ENCODE measurements at places on chromosomes 16 and 17. TPM values are rescaled to one million over a fixed set of nuclear protein-coding genes. Genes with fewer than 3 reads are reported as not detected.

- no peak for DNase-seq
Measured at GRCh38 chr17:38751144-38751807, 1.3 kb upstream of the PSMB3 start.

DNA sequence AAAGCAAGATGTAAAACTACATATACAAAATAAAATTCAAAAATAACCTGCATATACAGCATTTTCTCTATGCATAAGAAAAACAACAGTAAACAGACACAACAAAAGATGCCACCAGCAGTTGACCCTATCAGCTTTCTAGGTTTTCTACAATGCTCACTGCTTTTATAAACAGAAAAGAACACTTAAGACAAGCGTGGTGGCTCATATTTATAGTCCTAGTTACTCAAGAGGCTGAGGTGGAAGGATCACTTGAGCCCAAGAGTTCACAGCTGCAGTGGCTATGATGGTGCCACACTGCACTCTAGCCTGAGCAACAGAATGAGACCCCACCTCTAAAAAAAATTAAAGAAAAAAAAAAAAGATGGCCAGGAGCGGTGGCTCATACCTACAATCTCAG, 46.5 kb upstream of the ATP2A3 start:
- no peak for DNase-seq

- DNase-seq: no peak
Measured at GRCh38 chr17:37386462-37386861, 10.7 kb downstream of the C17orf78 start.

GRCh38 chr16:72410492-72410891, 238.5 kb upstream of the PMFBP1 start:
- DNase-seq: no peak

DNA sequence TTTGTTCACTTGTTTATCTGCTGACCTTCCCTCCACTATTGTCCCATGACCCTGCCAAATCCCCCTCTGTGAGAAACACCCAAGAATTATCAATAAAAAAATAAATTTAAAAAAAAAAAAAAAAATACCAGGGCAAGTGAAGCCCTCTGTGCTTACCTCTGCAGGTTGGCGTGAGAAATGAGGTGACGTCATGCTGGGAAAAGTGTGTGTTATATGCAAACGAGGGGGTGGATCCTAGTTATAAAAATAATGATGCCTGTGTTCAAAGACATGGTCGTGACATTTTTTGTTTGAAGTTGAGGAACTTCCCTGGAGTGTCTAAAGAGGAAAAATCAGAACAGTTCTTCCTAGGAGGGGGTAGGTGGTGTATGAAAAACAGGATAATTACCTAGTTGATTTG, 20.2 kb downstream of the TMC7 start:
- no peak for DNase-seq

- no peak for DNase-seq
Measured at GRCh38 chr17:1474402-1475189, 17.9 kb downstream of the MYO1C start.

GRCh38 chr17:1730326-1731193, 6.1 kb downstream of the WDR81 start:
- peak; percentile 87 for DNase-seq

DNA sequence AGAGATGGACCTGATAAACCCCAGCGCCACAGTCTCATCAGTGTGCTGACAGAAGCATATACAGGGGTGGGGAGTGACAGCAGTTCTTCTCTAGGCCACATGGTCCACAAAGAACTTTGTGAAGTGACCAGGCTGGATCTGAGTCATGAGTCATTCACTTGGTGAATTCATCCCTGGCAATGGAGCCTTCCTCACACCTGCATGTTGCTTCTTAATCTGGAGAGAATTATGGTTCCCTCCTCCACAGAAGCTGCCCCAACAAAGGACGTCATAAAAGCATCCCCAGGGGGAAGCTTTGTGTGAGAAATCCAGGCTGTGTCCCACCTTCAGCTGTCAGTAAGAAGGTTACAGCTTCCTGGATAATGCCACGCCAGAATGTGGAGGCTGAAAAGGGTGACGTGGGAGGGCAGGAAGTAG, 215.6 kb upstream of the MAF start:
- no peak for DNase-seq

Gene G6PC1
- total RNA-seq: not detected

DNA sequence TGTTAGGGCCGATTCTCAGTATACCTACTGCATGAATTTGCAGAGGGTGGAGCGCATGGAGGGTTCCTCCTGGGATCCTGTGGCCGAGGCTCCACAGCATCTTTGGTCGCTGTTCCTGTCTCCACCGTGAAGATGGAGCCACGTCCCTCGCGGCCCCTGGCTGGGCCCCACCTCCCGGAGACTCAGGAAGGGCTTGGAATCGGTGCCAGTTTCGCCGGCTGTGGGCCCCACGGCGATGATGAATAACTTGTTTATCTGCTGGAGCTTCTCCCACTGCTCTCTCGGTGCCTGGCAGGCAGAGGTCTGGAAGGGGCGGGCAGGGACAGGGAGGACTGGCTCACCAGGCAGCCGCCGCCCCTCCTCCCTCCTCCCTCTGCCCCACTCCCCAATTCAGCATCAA, 8.1 kb downstream of the SLC5A11 start:
- peak; percentile 74 for DNase-seq

- DNase-seq: no peak
Measured at GRCh38 chr17:60782742-60783141, 105.1 kb downstream of the BCAS3 start.

DNA sequence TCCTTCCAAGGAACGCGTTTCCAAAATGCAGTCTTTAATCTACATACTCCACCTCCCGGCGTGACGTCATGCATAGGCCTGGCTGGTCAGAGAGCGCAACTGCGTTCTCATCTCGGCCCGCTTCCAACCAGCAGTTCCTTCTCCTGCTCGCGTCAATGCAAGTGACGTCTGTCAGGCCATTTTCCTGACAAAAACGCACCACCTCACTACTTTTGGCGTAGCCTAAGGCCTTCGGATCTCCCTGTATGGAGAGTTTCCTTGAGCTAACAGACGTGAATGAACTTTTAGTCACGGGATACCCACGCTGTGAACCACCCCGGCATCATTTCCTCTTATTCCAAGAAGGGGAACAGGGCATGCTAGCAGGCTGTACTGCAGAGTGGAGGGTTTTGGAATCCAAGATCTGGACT, 25.0 kb downstream of the TEX14 start:
- DNase-seq: peak; percentile 88

- DNase-seq: no peak
Measured at GRCh38 chr16:2487903-2488531, 13.1 kb downstream of the TBC1D24 start.

DNA sequence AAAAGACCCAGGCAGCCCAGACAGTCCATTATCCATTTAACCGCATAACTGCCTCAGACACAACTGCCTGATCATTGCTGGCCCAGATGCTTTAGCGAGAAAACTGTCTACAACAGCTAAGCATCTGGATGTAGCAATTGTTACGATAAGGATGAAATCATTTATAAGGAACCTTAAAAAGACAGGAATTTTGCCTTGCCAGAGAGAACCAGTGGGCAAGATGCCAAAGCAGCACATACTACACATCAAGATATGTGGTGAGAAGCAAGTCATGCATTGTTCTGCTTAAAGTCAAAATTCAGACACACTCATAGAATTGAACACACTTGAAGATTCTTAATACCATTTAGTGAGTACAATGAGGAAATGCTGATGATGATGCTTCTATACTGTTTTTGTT, 1525.3 kb downstream of the CDH8 start:
- no peak for DNase-seq

Gene TMC5
- total RNA-seq: not detected

- DNase-seq: no peak
Measured at GRCh38 chr17:77647531-77647930, 311.0 kb upstream of the TNRC6C start.

DNA sequence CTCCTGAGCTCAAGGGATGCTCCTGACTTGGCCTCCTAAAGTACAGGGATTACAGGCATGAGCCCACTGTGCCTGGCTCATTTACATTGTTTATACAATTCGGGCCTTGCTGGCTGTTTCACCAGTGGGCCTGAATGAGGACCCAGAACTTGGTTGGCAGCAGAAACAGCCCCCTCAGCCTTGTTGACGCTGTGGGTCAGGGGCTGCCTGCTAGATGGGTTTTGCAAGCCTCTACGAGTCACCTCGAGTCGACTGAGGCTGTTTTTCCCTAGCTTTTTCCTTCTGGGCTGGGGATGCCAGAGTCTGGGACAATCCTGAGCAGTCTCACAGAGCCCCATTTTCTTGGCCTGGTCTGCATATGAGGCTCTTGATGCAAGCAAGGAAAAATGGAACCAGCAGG, 16.1 kb downstream of the PPL start:
- no peak for DNase-seq

- no peak for DNase-seq
Measured at GRCh38 chr17:58605470-58605869, 86.4 kb downstream of the TEX14 start.

Gene DCUN1D3
- 10.0 TPM for total RNA-seq

Gene CEMP1
- total RNA-seq: not detected

Gene SOX8
- total RNA-seq: 1.8 TPM

Gene KRTAP4-9
- not detected for total RNA-seq

- DNase-seq: no peak
Measured at GRCh38 chr17:17304521-17304985, 1.4 kb downstream of the NT5M start.

Gene NRN1L
- total RNA-seq: 2.1 TPM

- no peak for DNase-seq
Measured at GRCh38 chr17:12580640-12581039, 85.0 kb upstream of the MYOCD start.

GRCh38 chr16:8718851-8719680, 44.6 kb downstream of the ABAT start:
- DNase-seq: no peak

DNA sequence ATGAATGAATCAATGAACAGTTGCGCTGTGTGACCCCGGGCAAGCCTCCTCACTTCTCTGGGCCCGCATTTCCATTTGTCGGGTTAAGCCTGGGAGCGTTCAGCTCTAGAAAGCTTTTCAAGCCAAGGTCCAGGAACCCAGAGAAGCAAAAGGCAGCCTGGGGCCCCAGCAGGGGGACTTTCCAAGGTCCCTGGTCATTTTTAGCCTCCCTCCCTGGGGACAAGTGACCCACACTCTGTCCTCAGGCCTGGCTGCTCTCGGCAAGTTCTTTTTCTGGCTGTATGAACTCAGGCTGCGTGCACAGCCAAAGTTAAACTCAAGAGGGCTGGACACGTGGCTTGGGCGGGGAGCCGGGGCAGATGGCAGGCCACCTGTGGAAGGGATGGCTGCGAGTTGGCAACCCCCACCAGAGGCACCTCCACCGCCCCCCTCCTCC, 41.4 kb upstream of the CIBAR2 start:
- DNase-seq: peak; percentile 90

DNA sequence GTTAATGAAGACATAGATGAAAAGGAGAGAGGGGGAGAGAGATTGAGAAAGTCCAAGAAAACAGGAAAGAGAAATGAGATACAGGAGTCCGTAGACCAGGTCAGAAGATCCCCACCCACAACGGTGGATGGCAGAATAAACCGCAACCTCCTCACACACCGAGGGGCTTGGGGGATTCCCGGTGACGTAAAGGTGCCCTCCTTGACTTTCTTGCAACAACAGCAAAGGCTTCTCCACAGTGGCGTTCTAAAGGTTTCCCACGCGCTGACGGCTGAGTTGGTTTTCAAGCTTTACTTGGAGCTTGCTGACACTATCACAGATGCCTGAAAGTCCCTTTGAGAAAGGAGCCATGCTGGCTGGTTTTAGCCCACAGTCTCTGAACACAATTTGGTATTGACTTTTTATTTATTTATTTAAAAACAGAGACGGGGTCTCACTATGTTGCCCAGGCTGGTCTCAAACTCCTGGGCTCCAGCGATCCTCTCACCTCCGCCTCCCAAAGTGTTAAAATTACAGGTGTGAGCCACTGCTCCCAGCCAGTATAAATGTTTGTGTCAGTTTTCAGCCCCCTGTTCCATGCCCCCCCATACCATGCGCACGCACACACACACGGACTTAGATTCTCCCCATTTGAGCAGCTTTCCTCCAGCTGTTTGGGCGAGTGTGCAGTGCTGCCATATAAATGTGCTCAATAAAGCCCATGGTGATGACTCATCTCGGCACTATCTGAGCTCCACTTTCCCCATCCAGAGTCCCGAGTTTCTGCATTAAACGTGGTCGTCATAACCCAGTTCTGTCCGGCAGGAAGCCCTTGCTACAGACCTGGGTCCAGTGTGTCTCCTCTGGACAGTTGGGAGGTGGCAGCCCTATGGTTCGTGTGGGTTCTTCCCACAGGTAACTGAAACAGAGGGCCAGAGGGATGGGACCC, 33.0 kb upstream of the SEC14L1 start:
- DNase-seq: no peak
